ENCODE measurements at places on chromosomes 12 and 14. TPM values are rescaled to one million over a fixed set of nuclear protein-coding genes. Genes with fewer than 3 reads are reported as not detected.

DNA sequence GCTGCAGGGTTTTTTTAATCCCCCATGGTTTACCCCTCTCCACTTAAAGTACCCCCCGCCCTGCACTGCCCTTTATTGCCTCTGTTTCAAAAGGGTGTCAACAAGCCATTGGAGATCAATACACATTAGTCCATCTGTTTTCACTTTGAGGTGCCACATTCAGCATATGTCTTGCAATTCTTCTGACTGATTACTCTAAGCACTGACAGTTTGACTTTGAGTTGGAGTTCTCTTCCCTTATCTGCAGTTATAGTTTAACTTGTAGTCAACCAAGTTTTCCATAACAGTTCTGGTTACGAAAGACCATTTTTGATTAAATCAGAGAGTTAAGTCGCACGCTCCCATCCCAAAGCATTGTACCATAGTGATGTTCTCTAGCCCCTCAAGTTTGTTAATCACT lies 260.8 kb upstream of the TBX3 start:
- no peak for DNase-seq

Gene PROX2
- not detected for total RNA-seq

Gene LMNTD1
- not detected for total RNA-seq

- peak; percentile 3 for DNase-seq
Observed at GRCh38 chr12:80195074-80195726, 95.9 kb downstream of the OTOGL start.

Gene TMEM253
- total RNA-seq: not detected
